Astrocyte (in vitro differentiated cells and primary cell): ENCODE measurements at places on chromosomes 5 and 9.
A peak's percentile ranks its signal among the peaks of the same experiment; 100 is the strongest.

GRCh38 chr9:68905129-68905528, 108.8 kb downstream of the PRKACG start:
- no peak for DNase-seq

DNA sequence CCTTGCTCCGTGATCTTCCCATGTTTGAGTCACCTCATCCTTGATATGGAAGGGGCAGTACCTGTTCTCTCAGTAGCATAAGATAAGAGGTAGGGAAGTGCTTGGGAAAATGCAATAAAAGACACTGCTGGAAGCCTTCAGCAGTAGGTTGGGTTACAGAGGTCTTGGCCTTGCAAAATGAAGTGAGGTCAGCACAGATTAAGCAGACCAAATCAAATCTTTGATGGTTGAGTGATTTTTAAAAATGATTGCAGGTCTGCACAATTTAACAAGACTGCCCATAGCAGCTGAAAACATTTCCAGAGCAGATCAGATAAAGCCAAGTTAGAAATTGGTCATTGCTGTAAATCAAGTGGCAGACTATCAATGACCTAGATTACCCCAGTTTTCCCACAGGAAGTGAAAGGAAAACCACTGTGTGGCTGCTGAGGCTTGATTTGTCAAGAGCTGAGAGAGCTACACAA, 32.9 kb downstream of the PALM2AKAP2 start:
- no peak for DNase-seq

DNA sequence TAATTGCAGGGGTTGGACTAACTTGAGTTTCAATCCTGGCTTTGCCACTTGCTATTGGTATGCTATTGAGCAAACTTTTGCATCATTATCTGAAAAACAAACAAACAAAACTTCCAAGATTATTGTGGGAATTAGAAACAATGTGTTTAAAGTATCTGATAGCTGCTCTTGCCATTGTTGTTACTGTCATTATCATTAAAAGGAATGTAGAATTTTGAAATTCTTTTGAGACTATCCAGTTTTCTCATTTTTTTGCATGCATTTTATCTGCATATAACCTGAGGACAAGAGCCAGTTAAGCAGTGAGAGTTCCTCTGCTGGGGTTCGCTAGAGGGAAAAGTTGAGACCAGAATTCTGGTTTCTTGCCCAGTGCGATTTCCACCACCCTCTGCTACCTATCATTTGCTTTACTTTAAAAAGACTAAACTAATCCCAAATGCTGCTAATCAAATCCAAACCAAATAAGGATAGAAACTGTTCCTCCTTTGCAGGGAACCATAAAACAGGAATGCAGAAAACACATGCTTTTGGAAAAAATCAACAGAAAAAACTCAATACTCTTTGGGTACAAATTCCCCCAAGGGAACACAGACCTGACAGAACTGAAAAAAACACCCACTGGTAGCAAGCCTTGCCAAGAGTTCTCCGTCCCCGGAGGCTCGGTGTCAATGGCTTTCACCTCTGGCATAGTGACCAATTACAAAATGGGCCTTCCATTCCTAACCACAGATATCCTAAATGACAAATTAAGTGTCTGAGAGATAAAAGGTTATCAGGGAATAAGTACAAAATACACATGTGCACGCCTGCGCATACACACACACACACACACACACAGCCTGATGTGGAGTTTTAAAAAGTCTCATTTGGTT, 373.7 kb downstream of the ARL15 start:
- no peak for DNase-seq

GRCh38 chr5:176530983-176531901, 6.0 kb downstream of the RNF44 start:
- peak; percentile 27 for DNase-seq

GRCh38 chr5:110840347-110840960, 101.6 kb downstream of the SLC25A46 start:
- no peak for DNase-seq
